T-helper 17 cell (primary cell): ENCODE measurements at places on chromosomes 1 and 21. TPM values are rescaled to one million over a fixed set of nuclear protein-coding genes. Genes with fewer than 3 reads are reported as not detected.

The OXCT2 gene
- total RNA-seq = 0.70 TPM

The SSU72 gene
- total RNA-seq = 103 TPM

GRCh38 chr21:44658541-44658910 is 794 bp downstream of the KRTAP12-3 start:
- H3K27me3 ChIP-seq = no peaks in the 10 kb centered on the region
- no peaks in the 10 kb centered on the region for H3K36me3 ChIP-seq
- peaks cover 45% of the 10 kb centered on the region for H3K4me1 ChIP-seq
- peak overlapping the region; percentile 75 for H3K4me3 ChIP-seq
- DNase-seq = no peak
- peak overlapping the region; percentile 96 for H3K27ac ChIP-seq

DNA sequence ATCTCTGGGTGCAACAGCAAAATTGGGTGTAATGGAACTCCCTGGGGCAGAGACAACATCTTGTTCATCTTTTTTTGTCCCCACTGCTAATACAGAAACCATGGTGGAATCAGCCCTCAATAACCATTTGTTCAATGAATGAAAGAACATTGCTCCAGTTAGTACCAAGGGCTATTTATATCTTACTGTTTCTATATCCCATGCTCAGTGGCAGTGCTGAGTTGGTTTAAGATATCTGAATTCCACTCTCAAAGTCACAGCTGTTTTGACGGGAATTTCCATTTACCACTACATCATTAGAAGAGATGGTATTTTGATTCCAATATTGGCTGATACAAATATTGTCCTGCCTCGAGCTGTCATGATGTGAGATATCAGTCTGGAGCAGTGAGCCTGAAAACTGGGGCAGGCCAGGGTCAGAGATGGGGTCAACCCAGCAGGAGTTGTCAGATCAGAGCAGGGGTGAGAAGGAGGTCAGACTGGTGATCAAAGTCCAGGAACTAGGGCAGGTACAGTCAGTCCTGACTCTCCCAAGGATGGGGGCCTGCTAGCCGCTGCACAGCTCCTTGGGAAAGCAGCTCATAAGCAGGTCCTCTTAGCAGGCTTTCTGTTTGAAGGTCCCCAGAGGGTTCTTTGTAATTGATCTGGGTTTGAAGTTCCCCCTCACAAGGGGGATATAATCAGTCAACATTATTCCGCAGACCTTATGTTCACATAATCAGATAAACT is 5.8 kb upstream of the PHC2 start:
- peaks cover 39% of the 10 kb centered on the region for H3K27me3 ChIP-seq
- H3K36me3 ChIP-seq = peaks cover 3% of the 10 kb centered on the region
- no peak overlapping the region for H3K4me3 ChIP-seq
- H3K4me1 ChIP-seq = no peaks in the 10 kb centered on the region

GRCh38 chr21:37257967-37258877 is 8.9 kb downstream of the VPS26C start:
- peaks cover 24% of the 10 kb centered on the region for H3K4me1 ChIP-seq
- H3K36me3 ChIP-seq = no peaks in the 10 kb centered on the region
- peak overlapping the region; percentile 90 for H3K4me3 ChIP-seq
- peak; percentile 63 for DNase-seq
- H3K27me3 ChIP-seq = no peaks in the 10 kb centered on the region
- peak overlapping the region; percentile 91 for H3K27ac ChIP-seq

- H3K4me1 ChIP-seq = peaks cover 44% of the 10 kb centered on the region
- no peaks in the 10 kb centered on the region for H3K27me3 ChIP-seq
- H3K36me3 ChIP-seq = no peaks in the 10 kb centered on the region
Observed at GRCh38 chr1:229129301-229130027, 141.4 kb upstream of the RAB4A start.
